GM19239 (cell line): ENCODE measurements at places on chromosomes 7 and 10.
A peak's percentile ranks its signal among the peaks of the same experiment; 100 is the strongest.

- no peak for DNase-seq
Measured at GRCh38 chr7:88018501-88018900, 84.5 kb downstream of the ADAM22 start.

- no peak for DNase-seq
Measured at GRCh38 chr10:31557854-31558253, 238.8 kb downstream of the ZEB1 start.

DNA sequence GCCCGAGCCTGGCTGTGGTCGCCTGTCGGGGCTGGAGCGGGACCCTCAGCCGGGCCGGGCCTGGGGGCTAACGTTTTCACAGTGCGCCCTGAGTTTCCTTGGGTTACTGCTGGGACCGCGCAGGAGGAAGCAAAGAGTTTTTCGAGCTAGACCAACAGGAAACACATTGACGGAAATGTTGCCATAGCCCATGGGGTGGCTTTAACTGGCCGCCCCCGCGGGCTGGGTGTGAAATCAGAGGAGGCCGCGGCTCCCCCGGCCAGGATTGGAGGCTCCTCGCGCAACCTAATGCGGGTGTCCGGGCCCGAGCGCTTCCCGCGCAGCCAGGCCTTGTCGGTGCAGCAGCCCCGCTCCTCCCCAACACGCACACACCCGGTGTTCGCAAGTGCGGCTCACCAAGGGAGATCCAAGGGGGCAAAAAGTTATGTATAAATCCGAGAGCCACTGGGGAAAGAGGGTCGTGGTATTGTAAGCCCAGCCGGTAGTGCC lies 1.9 kb downstream of the HHEX start:
- DNase-seq, result no peak

GRCh38 chr7:55075464-55076021 lies 56.7 kb downstream of the EGFR start:
- DNase-seq, result no peak

DNA sequence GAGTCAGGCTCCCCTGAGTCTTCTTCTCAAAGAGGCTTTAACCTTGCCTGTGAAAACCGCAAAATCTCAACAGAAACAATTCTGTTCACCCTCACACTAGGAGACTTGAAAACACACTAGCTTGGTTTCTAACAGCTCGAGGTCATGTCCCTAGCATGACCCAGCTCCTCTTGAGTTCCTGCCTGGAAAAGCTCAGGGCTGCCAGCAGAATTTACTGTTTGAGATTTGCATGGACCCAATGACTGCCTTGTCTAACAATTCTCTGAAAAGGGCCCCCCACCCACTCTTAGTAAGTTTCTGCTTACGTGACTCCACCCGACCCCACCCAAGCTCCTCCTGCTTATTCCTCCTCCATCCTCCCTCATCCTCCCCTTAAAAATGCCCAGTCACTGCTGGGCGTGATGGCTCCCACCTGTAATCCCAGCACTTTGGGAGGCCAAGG lies 85.1 kb upstream of the KMT2C start:
- no peak for DNase-seq

DNA sequence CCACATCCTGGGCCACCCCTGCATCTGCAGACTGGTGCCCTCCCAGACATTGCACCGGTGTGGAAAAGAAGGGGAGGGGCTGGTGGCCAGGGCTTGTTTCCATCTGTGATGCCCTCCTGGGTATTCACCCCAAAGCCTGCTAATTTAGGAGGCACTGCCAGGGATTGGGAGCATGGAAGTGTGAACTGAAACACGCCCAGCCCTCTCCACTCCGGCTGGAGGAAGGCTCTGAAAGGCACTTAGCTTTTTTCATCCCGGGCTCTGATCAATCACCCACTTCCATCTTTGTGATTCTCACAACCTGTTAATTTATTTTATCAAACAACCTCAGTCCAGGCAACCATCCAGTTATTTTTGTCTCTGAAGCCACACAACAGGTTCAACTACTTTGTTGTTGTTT lies 20.9 kb upstream of the CPXM2 start:
- DNase-seq, result no peak

DNA sequence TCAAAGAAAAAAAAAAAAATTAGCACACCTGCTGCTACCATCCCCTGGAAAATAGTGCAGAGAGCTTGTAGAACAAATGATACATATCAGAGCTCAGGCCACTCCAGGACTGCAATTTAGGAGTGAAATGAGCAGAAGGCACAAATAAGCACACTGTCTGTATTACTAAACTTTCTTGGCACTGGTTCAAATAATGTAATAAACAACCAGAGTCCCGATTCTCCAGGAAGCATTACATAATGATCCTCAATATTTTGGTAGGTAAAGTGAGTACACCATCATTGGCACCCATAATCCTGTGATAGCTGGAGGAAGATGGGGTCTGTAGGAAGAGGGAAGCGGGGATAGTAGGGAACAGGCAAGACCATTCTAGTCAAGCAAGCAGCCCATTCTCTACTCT lies 74.3 kb downstream of the SVOPL start:
- no peak for DNase-seq

GRCh38 chr7:57207836-57208235 lies 75.6 kb upstream of the ZNF479 start:
- no peak for DNase-seq

DNA sequence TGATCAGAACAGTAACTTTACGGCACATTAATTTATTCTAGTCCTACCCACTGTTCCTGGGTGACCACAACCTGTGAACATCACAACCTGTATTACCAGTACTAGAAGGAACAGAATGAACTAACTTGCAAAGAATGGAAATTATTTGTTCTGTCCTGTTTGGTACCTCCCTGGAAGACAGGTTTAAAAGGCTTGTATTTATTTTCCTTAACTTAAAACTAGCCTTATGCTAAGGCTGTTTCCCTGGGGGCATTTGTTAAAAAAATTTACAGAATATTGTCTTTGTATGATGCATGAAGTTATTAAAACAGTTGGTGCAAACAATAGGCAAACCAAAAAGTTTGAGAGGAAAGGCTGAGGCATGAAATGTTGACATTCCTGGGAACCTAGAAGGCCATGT lies 132.7 kb downstream of the DNAJC1 start:
- no peak for DNase-seq

GRCh38 chr7:69162931-69163670 lies 435.2 kb upstream of the AUTS2 start:
- no peak for DNase-seq

GRCh38 chr10:107545717-107546116 lies 381.2 kb upstream of the SORCS1 start:
- DNase-seq, result no peak

DNA sequence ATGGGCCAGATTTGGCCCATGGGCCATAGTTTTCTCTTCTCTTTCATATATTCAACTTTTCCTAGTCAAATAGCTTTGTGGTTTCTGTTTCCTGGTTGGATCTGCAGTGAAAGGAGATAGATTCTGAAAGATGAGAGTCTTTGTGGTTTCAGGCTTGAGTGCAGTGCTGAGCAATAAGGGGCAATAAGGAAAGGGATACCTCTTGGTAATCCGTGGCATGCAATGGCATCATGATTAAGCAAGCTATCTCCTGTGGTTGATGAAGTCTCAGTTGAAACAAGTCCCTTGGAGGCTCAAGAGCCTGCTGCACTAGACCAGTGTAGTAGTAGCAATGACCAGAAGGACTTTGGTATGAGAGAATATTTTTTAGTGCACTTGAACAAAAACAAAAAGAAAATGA lies 187.7 kb upstream of the CNTNAP2 start:
- no peak for DNase-seq

- DNase-seq, result no peak
Measured at GRCh38 chr10:94001416-94001810, 7.7 kb downstream of the PLCE1 start.

GRCh38 chr7:103632972-103633371 lies 187.0 kb upstream of the SLC26A5 start:
- DNase-seq, result no peak

- DNase-seq, result no peak
Measured at GRCh38 chr7:27181795-27182275, 3.2 kb downstream of the HOXA11 start.

- no peak for DNase-seq
Measured at GRCh38 chr7:138064856-138065357, 11.4 kb upstream of the AKR1D1 start.

GRCh38 chr10:22723343-22723779 lies 9.0 kb upstream of the PIP4K2A start:
- DNase-seq, result peak; percentile 30

DNA sequence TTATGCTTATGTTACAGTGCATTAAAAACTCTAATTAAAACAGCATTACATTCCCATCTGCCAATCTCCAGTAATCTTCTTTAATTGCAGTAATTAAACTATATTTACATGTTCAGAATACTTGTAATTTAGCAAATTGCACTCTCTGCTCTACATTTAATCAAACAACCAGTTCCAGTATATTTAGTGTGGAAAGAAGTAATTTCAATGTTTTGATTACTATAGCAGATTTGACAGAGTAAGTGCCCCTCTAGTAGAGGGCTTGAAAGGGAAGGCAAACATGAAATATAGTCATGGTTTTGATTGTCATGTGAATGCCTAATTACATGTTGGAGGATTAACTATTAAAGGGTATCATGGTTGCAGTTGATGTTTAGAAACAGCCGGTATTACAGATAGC lies 739.7 kb downstream of the AUTS2 start:
- no peak for DNase-seq

GRCh38 chr7:82325416-82325815 lies 118.2 kb downstream of the CACNA2D1 start:
- DNase-seq, result no peak

DNA sequence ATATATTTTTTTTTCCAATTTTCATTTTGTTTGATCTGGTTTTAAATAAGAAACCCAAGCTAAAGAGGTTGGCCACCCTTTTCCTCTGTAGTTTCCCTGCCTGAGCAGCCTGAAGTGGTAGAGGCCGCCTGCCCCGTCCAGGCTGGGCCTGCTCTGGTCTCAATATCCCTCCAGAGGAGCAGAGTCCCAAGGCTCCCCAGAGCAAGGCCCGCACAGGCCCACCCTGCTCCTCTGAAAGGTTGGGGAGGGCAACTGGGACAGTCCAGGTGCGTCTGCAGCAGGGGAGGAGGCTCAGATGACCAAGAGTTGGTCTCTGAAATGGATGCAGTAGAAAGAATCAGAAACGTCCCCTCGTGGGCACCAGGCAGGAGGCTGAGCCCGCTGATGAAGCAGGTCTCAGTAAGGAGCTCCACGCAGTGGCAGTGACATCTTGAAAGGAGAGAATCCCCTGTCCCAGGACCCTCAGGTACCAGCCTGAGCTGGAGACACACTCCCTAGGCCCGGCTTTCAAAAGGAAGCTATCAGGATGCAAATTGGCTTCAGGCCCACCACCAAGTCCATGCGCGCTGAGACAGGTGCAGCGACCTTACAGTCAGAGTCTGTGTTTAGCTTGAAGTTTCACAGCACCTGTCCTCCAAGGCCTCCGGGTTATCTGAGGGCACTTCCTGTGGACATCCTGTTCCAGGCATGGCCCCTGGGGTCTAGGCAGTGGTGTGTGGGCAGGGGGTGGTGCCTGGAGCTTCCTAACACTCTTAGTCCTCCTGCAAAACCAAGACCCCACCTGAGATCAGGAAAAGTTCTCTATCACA lies 37.7 kb downstream of the EN2 start:
- DNase-seq, result no peak

DNA sequence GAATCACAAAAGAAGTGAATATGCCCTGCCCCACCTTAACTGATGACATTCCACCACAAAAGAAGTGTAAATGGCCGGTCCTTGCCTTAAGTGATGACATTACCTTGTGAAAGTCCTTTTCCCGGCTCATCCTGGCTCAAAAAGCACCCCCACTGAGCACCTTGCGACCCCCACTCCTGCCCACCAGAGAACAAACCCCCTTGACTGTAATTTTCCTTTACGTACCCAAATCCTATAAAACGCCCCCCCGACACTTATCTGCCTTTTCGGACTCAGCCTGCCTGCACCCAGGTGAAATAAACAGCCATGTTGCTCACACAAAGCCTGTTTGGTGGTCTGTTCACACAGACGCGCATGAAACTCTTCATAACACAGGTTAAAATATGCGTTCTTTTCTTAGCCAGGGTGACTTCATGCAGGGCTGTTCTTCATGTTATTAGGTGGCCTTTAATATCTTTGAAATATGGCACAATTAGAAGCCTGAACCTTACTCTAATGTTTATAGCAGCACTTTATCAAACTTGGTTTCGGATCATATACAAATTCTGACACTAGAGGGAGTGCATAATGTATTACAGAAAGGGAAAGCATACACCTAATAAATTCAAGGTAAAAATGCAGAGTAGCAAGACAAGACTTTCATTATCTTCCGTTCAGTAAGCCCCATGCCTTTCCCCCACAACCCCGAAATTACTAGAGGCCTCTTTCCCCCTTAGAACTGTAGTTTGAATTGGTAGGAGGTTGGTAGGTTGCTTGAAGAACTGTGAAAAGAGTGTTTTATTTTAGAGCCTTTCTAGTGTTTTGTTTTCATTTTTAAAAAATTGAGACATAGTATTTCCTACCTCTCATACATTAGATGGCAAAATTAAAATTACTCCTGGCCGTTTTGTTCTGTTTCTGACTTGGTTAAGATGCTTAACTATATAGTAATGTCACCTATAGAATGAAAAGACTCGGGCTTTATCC lies 117.9 kb downstream of the NPY start:
- DNase-seq, result no peak

GRCh38 chr7:42956062-42956461 lies 23.9 kb downstream of the MRPL32 start:
- no peak for DNase-seq

DNA sequence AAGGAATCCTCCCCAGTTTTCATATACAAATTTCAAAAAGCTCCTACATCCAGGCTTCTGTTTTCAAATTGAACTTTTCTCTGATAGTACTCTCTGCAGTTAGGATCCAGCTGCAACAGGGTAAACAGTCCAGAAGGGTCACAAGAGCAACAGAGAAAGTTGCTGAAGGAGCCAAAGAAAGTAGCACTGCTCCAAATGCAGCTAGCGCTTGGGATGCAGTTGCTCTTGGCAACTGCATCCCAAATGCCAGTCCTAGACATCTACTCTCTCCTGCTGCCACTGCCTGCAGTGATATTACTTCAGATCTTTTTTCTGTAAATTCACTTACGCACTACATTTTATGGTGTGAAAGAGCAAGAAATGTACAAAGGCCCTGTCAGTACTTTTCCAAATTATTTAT lies 14.6 kb downstream of the GPR37 start:
- DNase-seq, result no peak

DNA sequence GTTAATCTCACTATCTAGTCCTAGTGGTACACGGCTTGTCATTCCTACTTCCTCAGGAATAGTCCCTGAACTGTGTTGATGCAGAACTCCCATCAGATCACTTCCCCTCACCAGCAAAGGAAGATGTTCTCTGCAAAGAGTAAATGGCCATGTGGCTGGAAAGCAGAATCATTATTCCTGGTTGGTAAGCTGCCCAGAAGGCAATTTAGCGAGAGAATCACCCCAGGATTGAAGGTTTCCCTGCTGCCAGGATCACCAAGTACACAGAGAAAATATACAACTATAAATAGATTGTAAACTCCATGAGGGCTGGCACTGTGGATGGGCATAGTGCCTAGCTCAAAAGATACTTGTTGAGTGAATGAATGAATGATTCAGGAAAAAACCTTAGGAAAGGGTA lies 115.0 kb downstream of the GFRA1 start:
- DNase-seq, result no peak

GRCh38 chr10:72658696-72659400 lies 33.0 kb upstream of the MICU1 start:
- no peak for DNase-seq
